Stimulated activated CD8-positive, alpha-beta memory T cell treated with anti-CD3 and anti-CD28 coated beads, Interleukin-15, amount 100 ng/mL, for 48 hours (primary cell): ENCODE measurements at places on chromosomes 4 and X.

DNA sequence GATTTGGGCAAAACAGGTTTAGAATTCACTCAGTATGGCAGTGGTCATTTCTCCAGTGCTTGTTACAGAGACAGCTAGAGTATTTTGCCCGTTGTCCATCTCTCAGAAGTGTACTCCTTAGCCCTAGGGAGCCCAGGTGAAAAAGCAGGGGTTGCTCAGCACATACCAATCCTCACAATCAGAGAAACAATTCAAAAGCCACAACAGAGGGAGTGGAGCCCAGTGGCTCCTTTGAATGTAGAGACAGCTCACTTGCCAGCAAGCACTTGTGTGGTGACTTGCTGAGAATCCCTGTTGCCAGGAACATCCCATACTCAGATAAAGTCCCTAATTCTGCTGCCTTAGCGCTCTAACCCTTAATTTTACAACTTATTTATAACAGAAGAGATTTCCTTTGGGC lies 1488.3 kb downstream of the RPA4 start:
- no peak for DNase-seq

GRCh38 chr4:162101337-162101736 lies 62.5 kb downstream of the FSTL5 start:
- DNase-seq, result no peak

DNA sequence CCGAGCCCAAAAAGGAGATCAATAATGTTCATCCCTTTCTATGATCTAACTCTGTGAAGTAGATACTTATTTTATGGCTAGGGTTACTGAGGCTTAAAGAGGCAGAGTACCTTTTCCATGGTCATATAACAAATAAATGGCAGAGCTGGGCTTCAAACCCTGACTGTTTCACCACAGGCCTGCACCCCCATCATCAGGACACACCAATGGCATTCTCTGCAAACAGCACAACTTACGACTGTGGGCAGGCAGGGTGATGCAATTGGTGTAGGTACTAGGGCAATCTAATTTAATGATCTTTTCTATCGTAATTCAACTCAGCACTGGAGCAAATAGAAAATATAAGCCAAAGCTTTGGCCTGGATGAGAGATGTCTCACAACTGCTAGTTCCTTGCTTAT lies 118.8 kb upstream of the CBR4 start:
- no peak for DNase-seq

DNA sequence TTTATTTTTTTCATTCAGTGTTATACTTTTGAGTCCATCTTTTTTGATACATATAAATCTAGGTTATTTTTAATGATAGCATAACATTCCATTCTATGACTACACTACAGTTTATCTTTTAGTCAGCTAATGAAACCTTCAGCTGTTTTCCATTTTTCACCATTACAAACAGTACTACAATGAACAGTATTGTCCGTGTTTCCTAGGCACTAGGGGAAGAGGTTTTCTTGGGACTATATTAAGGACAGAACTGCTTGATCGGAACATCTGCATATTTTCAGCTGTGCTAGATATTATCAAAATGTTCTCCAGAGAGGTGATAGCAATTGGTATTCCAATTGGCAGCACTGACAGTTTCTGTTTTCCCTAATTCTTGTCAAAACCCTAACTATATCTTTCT lies 44.3 kb upstream of the HCCS start:
- no peak for DNase-seq

DNA sequence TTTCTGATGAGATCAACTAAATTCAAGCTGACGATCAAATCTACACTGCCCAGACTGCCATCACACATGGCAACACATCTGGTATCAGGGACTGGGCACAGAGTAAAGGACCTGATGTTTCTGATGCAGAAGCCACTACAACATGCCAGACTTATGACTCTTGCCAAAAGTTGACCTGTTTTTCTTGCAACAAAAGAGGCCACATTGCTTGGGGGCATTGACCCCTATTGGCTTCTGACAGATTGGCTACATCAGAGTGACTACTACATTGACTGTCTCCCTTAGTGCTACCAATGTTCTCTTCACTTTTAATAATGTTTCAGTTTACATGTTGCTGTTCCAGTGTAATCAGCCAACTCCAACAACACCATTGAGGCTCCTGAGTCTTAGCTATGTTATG lies 15.3 kb upstream of the SMIM10 start:
- DNase-seq, result no peak
